ENCODE measurements at places on chromosomes 7 and 10.

DNA sequence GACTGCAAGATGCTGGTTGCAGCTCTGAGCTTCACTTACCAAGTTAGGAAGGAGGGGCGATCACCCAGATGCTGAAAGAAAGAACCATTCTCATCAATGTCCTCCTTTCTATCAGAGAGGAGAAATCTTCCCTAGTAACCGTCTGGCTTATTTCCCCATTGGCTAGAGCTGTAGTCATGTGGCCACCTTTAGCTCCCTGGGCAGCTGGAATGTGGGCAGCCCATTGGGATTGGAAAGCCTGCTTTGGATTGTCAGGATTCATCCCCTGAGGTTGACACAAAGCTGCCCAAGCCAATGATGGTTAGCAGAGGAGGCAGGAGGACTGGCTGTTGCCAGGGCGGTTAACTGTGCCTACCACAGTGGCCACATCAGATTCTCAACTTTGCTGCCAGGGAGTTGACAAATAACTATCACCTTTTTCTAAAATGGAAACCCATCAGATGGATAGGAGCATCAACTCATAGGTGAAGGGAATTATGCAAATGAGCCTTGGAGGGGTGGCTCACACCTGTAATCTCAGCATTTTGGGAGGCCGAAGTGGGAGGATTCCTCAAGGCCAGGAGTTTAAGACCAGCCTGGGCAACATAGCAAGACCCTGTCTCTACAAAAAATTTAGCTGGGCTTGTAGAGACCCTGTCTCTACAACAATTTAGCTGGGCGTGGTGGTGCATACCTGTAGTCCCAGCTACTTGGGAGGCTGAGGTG is 206.4 kb upstream of the GALNT17 start:
- no peak for DNase-seq

DNA sequence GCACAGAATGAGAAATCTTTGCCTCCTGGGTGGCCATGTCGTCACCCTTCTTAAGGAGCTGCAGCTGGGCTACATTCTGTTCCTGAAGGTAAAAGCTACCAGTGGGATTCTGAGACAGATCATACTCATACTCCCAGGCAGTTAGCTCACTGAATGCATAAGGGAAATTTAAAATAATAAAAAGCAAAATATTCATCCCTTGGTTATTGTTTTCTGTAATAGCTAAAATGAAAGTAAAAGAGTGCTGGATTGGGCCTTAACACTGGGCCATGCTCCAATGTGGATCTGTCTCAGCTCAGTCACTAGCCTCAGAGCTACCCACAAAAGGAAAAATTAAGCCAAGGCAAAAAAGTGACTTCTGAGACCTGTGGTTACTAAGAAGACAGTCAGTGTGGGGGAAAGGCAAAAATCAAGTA is 8.9 kb upstream of the DYNC2I1 start:
- DNase-seq: no peak

- no peak for DNase-seq
These were observed 1.5 kb upstream of the GRID1 start for GRCh38 chr10:86368046-86368445.

DNA sequence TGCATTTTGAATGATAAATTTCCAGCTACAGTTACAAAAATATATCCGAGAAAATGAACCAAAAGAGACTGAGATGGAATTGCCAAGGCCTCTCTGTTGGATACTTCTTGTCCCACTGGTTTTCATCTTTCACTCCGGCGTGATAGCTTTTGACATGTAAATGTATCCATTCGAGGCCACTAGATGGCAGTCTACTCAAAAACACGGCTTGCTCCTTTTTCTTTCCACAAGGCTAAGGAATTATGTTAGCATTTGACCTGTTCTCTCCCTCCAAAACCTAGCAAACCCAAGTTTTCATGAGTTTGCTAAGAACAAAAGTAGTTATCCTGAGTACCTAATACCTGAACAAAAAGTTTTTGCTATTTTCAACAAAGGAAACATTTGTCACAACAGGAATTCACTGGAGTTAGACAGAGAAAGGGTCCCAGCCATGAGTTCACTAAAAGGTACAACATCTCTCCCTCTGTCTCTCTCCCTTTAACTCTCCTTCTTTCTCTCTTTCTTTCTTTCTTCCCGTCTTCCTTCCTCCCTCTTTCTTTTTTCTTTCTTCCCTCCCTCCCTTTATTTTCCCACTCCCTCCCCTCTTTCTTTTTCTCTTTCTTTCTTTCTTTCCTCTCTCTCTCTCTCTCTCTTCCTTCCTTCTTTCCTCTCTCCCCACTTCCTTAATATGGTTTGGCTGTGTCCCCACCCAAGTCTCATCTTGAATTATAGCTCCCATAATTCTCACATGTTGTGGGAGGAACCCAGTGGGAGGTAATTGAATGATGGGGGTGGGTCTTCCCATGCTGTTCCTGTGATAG is 207.9 kb upstream of the MYO3A start:
- DNase-seq: peak; percentile 18

DNA sequence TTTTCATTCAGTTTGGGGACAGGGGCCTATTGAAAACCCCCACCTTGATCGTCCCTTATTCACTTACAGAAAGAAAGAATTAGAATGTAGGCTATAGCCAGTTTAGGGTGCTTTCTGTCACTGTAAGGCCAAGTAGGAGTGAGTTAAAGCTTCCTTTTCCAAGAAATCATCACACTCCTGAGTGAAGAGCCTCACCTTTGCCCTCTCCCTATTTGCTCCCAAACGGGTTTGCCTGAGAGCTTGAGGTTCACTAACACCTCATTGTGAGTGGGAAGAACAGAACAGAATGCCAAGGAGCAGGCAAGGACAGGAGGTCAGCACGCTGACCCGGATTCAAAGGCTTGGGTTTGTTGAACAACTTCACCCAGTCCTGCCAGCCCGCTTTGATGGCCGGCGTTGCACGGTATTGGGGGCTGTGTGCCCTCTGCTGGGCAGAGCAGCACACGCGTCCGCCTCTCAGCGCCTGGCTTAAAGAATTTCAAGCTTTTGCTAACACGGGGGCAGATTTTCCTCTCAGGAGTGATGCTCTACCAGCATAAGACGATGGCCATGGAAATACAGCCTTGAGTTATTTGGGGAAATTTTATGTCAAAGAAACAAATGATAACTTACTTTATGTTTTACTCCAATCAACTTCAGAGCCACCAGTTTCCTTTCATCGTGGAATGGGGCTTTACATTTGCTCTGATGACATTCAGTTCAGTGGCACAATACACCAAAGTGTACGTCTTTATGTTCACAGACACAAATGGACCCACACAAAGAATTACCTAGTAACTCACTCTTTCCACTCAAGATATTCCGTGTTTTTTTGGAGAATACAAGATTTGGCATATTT is 470.0 kb downstream of the SUGCT start:
- no peak for DNase-seq

Data from left renal pelvis (tissue), 4 donors.